ENCODE measurements at places on chromosomes 6 and 20.

- no peak for DNase-seq
Observed at GRCh38 chr20:20823476-20823881, 111.0 kb upstream of the RALGAPA2 start.

DNA sequence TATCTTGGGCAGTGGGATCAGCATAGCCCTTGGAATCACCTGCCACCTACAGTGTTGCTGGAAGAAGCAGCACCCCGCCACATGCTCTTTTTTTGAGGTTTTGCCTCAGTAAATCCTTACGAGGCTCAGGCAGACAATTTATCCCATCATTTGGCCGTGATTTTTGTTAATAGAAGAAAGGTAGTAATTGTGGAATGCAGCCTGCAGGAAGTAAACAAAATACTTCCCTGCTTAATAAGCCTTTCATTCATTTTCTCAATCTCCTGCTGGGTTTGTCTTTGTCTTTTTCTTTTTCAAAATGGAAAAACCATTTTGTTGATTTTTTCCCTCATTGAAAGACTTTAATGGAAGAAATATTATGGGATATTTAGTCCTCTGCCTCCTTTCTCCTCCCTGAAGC, 93.7 kb upstream of the CD83 start:
- no peak for DNase-seq

DNA sequence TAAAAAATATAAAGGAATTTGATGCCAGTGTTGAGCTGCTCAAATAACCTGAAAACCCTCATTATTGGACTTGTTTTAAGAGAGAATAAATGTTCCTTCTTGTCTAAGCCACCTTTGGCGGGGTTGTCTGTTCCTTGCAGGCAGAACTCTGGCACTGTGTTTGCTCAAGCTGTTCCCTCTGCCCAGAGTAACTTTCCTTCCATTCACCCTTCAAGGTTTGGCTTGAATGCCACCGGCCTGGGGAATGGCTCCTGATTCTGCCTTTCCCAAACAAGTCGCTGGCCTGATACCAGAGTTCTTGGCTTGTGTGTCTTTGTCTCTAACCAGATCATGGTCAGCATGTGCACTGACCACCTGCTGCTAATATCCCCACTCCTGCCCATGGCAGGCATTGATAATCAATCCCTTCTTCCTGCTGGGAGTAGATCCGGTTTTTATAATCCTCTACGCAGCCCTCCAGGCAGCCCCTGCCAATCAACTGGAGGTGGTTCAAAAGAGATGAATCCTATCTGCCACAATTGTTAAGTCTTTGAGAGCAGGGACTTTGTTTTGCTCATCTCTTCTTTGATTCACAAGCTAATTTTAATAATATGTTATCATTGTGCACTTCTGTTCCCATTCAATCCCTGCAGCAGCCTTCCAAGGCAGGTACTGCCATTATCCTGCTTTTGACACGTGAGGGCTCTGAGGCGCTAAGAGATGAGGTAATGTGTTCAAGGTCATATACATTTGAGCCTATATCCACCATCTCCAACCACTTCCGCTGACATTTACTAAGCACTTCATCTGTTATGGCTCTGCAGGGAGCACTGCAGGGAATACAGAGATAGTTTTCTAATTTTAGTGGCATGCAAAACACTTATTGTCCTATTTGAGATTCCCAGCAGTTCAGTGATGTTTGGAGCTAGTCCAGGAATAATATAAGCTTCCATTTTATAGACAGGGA, 3.1 kb upstream of the CCM2L start:
- no peak for DNase-seq

GRCh38 chr6:107490566-107491137, 735 bp downstream of the SOBP start:
- no peak for DNase-seq

- DNase-seq = no peak
Observed at GRCh38 chr6:3422435-3423070, 34.3 kb downstream of the SLC22A23 start.

DNA sequence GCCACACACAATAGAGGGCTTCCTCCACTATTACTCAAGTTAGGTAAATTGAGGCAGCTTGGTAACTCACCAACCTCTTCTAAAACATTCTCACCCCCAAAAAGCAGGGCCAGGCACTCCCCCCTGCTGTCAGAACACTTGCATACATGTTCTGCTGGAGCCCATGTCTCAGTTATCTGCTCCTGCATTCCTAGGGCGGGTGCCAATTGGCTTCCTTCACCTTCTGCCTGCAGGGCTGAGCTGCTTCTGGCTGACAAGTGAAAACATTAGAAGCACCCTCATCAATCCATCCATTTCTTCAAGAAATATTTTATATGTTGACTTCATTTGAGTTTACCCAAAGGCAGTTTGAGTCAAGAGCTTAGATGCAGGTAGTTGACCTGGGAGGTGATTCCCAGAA, 4.5 kb upstream of the ENTPD6 start:
- DNase-seq = no peak

DNA sequence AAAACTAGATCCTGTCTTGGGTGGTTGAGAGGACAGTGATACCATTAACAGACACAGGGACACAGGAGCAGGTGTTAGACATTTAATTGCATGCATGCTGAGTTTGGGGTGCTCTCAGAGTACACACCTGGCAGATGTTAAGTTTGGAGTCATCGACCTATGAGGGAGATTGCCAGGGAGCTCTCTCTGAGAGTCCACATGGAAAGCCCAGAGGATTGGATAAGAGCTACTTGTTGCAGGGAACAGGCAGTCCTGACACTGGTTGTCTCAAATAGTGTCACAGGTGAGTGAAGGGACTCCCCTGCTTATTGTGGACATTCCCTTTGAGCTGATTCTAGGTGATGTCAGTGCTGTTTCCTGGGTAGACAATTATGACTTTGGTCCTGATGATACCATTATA, 3.1 kb downstream of the ATRN start:
- DNase-seq = no peak

DNA sequence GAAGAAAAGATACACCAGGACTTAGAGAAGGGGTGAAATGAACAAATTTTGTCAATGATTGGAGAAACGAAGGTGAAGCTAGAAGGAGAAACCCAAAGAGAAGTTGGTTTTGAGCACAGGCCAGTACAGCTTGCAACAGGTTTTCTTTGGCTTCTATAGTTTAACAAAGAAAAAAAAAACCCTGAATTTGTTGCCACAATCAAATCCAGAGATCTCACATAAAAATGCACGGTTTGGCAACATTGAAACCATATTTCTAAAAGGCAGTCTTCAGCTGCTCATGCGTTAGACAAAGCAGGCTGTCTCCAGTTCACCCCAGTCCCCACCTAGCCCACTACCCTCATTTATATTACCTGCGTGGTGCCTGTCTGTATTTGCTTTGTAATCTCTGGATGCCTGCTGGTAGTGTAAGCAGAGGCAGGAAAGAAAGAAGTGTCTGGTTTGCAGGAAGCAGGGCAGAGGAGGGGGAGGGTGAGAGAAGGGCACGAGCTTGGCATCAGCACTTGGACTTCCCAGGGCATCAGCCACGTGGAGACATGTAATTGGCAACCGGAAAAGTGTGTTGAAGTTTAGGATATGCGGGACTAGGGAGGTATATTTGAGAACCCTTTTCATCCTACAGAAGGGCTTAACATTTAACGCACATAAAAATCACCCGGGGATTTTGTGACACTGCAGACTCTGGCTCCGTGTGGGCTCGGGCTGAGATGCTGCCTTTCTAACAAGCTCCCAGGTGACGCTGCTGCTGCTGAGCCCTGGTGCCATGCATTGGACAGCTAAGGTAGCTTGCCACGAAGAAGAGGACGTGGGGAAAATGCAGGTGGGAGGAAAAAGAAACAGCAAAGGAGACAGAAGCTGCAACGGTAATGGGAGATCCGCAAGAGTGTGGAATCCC, 14.4 kb downstream of the PFDN4 start:
- no peak for DNase-seq

DNA sequence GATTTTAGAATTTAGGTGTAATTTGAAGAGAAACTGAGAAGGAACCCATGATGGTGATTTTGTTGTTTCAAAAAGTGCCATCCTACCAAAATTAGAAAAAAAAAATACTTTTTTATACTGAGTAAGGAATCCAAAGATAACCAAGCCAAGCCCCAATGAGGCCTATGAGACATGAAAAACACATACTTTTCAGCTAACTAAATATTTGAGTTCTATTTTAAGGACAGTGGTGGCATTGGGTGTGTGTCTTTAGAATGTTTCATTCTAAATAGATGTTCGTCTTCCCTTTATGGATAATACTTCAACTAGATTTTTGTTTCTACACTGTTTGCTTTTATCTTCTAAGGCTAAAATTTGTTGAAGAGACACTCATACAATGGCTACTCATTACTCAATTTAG, 9.6 kb downstream of the CD24 start:
- DNase-seq = no peak

DNA sequence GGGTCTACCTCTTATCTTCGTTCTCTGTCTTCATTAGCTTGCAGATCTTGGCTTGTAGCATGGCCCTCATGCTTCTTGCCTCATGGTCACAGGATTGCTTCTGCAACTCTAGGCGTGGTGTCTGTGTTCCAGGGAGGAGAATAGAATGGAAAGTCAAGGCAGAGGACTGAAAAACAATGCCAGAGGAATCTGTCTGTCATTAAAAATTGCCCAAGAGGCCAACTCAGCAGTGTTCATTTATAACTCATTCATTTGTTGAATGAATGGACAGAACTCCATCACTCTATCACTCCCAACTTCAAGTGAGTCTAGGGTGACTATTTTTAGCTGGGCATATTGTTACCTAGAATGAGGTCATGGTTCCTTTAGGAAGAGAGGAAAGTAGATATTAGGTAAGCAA, 179.6 kb downstream of the UST start:
- no peak for DNase-seq

- DNase-seq = no peak
Observed at GRCh38 chr6:166433096-166433495, 50.4 kb upstream of the MPC1 start.

- no peak for DNase-seq
Observed at GRCh38 chr6:168313431-168314011, 6.1 kb downstream of the DACT2 start.

DNA sequence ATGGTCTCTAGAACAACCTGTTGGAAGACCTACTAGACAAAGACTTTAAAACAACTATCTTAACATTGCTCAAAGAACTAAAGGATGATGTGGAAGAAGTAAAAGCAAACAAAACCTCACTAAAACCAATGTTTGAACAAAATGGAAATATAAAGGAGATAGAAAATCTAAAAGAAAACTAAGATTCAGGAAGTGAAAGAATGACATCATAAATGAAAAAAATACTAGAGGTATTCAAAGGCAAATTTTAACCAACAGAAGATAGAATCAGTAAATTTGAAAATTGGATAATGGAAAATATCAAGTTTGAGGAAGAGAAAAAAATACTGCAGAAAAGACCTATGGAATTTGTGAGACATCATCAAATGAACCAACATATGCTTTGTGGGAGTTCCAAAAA, 914.1 kb upstream of the GJE1 start:
- no peak for DNase-seq

- no peak for DNase-seq
Observed at GRCh38 chr6:148445620-148446019, 103.0 kb downstream of the SASH1 start.

- no peak for DNase-seq
Observed at GRCh38 chr6:148316308-148316707, 26.3 kb upstream of the SASH1 start.

DNA sequence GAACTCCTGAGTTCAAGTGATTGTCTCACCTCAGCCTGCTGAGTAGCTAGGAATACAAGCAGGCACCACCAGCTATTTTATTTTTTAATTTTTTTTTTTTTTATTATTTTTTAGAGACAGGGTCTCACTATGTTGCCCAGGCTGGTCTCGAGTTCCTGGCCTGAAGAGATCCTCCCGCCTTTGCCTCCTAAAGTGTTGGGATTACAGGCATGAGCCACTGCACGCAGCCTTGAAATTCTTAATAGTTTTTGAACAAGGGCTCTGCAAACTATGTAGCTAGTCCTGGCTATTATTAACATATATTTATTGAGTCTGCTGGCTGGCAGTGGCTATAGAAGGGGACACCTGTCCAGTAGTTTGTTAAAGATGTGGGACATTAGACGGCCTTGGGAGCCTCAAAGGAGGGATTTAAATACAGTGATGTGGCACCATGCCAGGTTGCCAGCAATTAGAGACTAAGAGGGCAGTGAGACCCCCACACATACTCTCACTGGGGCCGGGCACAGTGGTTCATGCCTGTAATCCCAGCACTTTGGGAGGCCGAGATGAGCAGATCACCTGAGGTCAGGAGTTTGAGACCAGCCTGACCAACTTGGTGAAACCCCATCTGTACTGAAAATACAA, 21.1 kb upstream of the TAF8 start:
- no peak for DNase-seq

DNA sequence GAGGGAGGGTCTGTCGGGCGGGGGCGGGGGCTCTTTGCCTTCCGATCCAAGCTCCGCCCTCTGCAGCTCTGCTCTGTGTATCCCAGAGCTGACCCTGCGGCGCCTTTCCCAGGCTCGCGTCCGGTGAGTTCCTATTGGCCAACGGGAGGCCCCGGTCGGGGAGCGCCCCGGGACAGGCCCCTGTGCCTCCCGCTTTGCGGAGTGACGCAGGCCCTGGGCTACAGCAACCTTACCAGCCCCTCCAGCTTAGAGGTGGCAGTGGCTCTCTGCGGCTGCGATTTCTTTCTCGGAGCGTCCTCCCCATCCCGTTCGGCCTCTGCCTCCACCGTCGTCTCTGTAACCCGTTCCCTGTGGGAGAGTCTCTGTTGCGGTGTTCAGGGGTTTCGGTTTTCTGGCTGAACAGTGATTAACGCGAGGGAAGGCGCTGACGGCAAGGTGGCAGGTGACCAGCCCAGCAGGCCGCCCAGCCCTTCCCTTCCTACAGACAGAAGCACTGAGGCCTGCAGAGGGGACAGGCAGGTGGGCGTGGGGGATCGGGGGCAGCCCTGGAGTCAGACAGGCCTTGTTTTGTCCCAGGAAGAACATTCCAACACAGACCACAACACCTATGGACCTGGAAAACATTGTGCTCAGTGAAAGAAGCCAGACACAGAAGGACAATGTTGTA, 18.1 kb upstream of the CEBPB start:
- DNase-seq = no peak

- DNase-seq = no peak
Observed at GRCh38 chr20:48791014-48791413, 36.8 kb downstream of the PREX1 start.

DNA sequence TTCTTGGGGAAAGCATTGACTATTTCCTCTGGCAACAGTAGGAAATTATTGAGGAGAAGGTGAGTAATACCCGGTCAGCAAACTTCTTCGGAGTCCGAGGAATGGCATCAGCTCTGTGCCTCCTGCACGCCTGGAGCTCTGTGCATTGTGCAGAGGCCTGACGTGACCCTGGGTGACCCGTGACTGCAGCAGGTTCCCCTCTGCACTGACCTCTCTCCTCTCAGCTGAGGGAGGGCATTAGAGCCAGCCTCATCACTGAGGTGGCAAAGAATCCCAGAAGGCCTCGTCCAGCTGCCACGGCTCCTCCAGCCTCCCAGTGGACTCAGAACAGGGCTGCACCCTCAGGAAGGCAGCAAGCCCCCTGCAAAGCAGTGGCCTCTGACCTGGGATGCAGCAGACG, 502.9 kb downstream of the CD83 start:
- DNase-seq = no peak

- DNase-seq = no peak
Observed at GRCh38 chr20:2429051-2429450, 41.5 kb downstream of the SNRPB start.

- no peak for DNase-seq
Observed at GRCh38 chr6:20751293-20751935, 217.2 kb downstream of the CDKAL1 start.

GRCh38 chr20:59446376-59446775, 146.0 kb downstream of the EDN3 start:
- no peak for DNase-seq

Data from stimulated activated CD4-positive, alpha-beta T cell treated with anti-CD3 and anti-CD28 coated beads, TNF-alpha, amount 100 ng/mL, for 1 hour (primary cell).